ENCODE measurements at places on chromosomes 6 and 20.

DNA sequence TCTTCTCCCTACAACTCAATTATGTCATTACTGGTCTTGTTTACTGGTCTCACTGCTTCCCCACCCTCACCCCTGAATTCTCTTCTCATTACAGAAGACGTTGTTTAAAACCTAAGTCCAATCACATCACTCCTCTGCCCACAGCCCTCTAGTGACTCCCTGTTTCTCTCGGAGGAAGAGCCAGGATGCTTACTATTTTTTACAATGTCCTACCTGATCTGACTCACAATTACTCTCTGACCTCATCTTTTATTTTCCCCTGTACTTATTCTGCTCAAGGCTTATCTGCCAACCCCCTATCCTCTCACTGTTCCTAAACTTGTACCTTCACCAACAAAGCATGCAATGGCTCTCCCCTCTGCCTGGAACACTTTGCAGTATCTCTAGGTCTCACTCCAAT, 400.4 kb upstream of the PTCHD4 start:
- DNase-seq: no peak

DNA sequence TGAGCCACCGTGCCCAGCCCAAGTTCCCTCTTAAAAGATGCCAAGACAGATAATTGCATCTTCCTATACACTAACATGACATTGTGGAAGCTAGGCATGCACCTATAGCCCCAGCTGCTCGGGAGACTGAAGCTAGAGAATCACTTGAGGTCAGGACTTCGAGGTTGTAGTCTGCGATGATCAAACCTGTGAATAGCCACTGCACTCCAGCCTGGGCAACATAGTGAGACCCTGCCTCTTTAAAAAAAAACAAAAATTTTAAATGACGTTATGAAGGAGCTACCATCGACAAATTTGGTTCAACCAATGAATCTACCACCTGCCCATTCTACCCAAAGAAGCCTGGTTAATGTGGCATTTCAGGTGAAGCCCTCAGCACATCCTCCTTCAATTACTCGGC, 80.7 kb downstream of the TBC1D7 start:
- no peak for DNase-seq

- DNase-seq: no peak
These were observed 906 bp upstream of the COL12A1 start for GRCh38 chr6:75206576-75207342.

DNA sequence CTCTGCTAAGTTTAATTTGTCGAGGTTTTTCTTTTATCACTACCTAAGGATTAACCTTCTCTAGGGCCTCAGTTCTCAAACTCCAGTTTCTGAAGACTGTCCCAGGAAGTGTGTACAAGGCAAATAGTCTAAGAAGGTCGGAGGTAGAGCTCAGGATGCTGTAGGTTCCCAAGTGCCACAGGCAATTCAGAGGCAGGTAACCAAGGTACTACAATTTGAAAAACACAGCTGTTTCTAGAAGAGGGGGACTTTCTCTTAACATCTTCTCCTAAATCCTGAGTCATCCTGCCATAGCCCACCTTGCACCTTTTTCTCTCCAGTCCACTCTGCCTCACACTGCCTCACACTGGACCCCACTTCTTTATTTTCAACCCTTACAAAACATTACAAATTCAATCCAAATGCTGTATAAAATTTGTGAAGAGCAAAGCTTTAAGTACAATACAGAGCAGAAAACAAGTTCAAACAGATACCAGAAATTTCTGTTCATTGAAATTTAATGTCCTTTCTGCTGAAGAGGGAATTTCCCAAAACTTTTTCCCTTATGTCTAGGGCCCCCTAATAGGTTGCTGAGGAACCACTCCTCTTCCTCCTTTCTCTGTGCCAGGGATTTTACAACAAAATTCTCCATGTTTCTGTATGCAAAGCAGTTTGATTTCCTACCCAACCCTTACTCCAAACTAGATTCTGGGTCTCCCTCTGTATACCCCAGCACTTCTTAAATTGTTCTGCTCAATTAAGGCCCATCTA, 43.0 kb downstream of the FRK start:
- no peak for DNase-seq

DNA sequence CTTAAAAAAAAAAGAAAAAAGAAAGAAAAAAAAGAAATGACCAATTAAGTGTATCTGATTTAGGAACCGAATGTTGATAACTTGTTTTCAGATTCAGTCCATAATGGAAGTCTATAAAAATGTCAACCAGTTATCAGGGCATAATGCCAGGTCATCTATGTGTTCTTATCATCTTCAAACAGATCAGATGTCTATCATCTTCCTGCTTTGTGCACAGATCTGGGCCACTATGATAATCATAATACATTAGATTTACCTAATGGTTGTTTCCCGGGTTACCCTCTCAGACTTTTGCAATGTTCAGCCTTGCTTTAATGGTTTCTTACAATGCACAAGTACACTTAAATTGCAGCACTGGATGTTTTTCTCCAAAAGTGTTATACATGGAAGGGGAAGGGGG, 100.6 kb downstream of the NKAIN2 start:
- no peak for DNase-seq

GRCh38 chr6:105992315-105992961, 93.7 kb upstream of the PRDM1 start:
- peak; percentile 91 for DNase-seq

- no peak for DNase-seq
These were observed 110.3 kb downstream of the SLC35F1 start for GRCh38 chr6:118017301-118017848.

DNA sequence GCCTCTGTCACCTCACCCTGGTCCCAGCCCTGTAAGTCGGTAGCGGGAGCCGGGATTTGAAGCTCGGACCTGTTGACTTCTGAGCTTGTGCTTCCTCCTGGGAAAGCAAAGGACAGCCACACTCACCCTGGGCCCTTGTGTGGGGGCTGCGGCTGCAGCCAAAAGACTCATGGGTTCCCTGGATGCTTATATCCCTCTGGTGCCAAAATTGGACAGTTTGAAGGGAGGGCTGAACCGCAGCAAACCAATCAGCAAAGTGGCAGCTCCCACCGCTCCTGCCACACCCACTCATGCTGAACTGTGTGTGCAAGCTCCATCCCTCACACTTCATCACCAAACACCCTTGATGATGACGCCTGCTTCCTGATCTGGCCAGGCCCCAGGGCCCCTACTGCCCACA, 3.9 kb upstream of the CCN5 start:
- no peak for DNase-seq

DNA sequence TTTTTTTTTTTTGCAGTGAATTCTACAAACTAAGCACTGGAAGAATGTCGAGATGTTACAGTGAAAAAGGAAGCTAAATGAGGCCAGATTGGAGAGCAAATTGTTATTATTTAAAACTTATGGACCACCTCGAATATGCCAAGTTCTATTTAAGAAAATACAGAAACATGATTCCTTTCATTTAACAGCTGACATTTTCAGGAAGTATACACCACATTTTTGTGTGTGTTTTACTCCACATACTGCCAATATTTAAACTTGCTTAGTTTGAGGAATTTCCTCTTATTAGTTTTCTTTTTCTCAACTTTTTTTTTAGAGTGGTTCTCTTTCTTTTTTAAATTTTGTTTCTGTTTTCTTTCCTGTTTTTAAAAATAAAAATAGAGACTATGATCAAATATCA, 37.0 kb upstream of the GCLC start:
- DNase-seq: no peak

GRCh38 chr20:2086177-2086979, 15.2 kb upstream of the STK35 start:
- DNase-seq: no peak

DNA sequence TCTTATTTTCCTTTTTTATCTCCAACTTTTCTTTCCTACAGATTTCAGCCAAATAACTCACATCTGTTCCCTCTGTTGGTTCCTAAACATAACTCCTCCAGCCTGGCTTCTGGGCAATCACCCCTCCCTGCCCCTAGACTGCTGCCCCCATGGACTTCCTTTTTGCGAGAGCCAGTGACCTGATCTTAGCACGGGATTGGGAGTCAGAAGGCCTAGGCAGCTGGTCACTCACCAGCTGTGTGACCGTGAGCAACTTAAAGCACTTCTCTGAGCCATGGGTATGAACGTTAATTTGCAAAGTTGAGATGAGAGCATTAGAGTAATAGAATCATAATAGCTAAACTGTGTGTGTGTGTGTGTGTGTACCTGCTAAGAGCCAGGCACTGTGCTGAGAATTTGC, 4.5 kb upstream of the MMP9 start:
- DNase-seq: no peak

All from CD4-positive, alpha-beta T cell treated with Interleukin-21 for 1 hour (primary cell).